Lower lobe of right lung (tissue), 2 donors: ENCODE measurements at places on chromosomes 3 and 15. TPM values are rescaled to one million over a fixed set of nuclear protein-coding genes. Genes with fewer than 3 reads are reported as not detected.

The MUC13 gene
- total RNA-seq, result 0.18 TPM

The SLC2A2 gene
- not detected for total RNA-seq

The CGNL1 gene
- total RNA-seq, result 46.0 TPM

The NMD3 gene
- total RNA-seq, result 46.0 TPM

The FEZF2 gene
- not detected for total RNA-seq

DNA sequence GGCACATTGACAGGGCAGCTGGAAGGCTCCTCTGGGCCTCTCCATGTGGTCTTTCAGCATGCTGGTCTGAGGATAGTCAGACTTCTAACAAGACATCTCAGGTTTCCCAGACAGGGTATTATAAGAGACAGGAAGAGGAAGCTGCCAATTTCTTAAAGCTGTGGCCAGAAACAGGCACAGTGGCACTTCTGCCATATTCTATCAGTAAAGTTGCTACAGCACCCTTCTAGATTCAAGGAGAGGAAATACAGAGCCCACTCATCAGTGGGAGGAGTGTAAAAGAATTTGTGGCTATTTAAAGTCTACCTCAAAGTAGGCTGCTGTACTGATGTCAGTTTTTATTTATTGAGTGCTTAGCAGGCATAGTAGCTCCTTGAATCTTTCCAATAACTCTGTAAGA lies 55.5 kb downstream of the BTD start:
- DNase-seq, result no peak

DNA sequence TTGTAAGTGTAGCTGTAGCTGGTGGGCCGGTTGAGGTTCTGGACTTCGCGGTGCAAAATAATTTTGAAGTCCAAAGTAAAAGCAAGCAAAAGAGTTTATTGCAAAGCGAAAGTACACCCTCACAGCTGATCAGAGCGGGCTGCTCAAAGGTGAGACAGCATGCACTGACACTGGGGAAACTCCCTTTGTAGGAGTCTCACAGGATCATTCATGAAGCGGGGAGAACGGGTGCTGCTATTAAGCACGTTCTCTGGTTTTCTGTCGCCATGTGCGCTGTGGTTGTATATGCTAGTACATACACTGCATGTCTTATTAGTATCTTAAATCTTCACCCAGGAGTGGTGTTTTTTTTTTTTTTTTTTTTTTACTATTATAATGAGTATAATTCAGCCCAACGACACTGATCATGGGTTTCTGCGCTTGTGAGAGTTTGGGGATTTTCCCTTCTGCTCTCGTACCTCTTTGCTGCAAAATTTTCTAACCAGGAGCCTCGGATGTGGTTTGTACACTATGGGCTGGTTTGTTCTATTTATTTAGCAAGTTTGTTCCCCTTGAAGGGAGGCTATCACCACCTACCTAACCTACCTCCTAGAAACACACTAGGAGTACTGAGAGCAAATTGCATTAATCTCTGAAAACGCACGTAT lies 1.4 kb upstream of the AP4E1 start:
- no peak for DNase-seq

DNA sequence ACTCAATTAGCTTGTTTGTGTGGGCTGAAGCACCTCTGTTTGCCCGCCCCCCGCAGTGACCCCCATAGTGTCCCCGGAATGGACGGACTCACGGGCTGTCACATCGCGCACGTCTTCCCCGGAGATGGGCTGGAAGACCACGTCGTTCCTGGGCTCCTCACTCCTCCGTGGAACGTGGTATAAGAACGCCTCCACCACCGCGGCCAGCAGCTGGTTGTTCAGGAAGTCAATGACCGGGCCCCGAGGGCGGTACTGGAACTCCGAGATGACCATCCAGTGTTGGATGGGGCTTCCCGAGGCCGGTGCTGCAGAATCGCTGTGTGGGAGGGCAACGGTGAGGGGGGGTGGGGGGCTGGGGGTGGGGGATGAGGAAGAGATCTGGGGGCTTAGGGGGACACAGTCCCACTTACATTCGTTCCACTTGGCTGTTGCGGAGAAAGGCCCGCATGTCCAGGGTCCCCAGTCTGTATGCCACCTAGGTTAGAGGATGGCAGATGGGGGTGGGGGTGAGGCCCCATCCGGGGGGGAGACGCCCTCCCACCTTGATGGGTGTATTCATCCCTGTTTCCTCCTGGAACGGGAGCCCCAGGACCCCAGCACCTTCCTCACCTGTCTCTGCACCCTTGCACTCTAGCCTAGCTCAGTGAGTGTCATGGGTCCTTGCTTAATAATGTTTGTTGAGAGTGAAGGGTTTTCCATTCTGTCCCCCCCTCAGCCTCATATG lies 30.2 kb downstream of the MUC20 start:
- peak; percentile 43 for DNase-seq

- no peak for DNase-seq
Measured at GRCh38 chr3:156246961-156247725, 126.8 kb downstream of the KCNAB1 start.

- DNase-seq, result no peak
Measured at GRCh38 chr15:28875461-28876000, 10.2 kb upstream of the APBA2 start.

DNA sequence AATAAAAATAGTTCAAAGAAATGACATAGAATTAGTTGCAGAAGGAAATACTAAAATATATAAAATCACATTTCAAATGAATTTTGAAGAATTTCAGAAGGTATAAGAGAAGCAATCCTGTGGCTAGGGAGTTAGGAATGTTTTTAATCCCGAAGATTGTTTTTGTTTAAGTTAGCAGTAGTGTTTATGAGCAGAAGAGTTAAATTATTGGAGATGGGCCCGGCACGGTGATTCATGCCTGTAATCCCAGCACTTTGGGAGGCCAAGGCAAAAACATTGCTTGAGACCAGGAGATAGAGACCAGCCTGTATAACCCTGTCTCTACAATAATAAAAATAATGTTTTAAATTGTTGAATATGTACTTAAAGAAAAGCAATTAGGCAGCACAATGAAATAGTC lies 432.5 kb downstream of the MFSD1 start:
- DNase-seq, result no peak

DNA sequence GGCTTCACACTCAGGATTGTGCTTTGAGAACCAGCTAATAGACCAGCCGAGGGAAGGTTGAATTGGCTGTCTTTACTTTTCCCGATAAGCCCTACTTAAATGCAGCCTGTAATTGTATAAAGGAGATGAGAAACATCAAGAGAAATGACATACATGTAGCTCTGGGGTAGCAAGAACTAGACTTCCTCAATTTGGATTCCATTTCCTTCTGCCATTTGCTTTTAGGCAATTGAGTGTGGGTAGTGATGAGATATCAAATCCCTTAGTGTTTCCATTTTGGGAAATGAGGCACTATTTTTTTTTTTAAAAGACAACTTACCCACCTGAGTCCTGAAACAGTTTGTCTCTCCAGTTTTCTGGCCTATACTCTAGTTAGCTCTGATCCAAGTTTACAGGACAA lies 2.2 kb downstream of the INAFM2 start:
- DNase-seq, result no peak

The GABPB1 gene
- 17.8 TPM for total RNA-seq

The CELSR3 gene
- total RNA-seq, result 1.0 TPM

- no peak for DNase-seq
Measured at GRCh38 chr3:28039234-28039633, 202.2 kb upstream of the CMC1 start.
